ENCODE measurements at places on chromosomes 7 and 10.

DNA sequence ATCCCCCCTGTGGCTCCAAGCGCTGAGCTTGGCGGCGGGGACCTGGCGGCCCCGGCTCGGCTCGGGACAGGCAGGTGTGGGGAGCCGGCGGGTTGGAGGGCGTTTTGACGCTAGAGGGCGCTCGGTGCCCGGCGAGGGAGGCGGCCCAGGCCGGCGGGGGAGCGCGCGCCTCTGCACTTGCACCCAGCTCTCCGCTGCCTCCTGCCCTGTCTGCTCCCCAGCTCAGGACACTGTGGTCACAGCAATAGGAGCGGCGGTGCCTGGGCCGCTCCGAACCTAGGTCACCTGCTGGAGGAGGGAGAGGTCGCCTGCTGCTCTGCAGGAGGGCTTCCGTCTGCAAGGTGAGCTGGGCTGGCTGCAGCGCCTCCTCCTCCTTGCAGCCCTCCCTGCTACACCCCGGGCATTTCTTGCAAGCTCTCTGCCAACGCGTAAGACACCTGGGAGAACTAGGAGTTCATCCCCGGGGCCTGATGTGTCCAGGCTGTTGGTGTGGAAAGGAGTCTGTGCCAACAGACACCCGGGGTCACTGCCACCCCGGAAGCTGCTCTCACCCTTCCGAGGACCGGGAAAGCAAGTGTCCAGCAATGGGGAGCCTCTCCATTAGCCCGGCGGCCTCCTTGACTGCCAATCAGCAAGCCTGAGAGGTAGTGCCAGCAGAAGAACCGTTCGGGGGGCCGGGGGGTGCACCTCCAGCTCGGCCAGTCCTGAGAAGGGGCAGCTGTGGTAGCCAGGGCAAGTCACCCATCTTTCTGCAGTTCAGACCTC lies 620.4 kb downstream of the GALNT17 start:
- DNase-seq: no peak

DNA sequence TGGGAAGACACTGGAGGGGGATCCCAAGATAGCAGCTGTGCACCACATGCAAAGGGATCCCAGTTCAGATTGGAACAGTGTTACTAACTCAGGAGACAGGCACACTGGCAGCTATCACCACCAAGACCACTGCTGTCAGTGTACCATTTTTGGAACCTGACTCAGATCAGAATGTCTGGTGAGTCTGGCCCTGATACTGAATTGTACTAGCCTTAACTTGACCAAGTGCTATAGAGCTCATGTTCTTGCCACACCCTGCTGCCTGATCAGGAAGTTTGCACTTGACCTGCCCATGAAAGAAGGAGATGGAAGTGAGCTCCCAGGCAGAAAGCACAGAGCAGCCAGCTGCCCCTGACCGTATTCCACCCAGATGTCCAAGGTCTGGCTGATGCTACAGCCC lies 4.8 kb upstream of the PRRT4 start:
- no peak for DNase-seq

DNA sequence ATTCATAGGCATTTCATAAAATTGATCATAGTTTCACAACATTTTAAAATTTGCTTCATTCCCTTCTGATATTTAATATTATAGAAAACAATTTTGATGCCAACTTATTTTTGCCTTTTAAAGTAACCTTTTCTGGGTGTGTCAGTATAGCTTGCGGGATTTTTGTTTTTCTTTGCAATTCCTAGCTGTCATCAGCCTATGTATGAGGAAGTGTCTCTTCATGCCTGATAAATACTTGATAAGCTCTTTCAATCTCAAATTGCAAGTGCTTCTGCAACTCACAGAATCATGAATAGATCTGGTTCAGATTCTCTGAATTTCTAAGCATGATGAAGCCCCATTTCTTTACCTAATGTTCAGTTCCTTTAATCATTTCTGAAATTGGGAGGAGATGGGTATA lies 28.0 kb upstream of the ARHGAP21 start:
- DNase-seq: no peak

- DNase-seq: no peak
These were observed 210.5 kb downstream of the ETV1 start for GRCh38 chr7:13778967-13779366.

- DNase-seq: no peak
These were observed 9.7 kb downstream of the IFIT3 start for GRCh38 chr10:89337484-89337883.

DNA sequence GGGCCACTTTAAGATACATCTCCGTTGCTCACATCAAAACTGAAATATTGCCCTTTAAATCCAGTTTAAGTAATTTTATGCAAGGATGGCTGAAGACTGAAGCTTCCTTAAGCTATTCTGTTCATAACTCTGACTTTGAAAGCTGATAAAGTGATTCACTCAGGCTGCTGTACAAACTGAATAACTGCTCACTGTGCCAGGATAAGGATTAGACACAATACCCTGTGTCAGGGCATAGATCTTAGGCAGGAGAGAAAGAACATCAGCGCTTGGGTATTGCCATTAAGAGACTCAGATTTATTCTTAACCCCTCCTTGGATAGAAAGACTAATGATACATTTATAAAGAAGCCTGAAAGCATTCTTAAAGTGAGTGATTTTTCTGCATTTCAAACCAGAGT lies 614.5 kb upstream of the ZWINT start:
- no peak for DNase-seq

DNA sequence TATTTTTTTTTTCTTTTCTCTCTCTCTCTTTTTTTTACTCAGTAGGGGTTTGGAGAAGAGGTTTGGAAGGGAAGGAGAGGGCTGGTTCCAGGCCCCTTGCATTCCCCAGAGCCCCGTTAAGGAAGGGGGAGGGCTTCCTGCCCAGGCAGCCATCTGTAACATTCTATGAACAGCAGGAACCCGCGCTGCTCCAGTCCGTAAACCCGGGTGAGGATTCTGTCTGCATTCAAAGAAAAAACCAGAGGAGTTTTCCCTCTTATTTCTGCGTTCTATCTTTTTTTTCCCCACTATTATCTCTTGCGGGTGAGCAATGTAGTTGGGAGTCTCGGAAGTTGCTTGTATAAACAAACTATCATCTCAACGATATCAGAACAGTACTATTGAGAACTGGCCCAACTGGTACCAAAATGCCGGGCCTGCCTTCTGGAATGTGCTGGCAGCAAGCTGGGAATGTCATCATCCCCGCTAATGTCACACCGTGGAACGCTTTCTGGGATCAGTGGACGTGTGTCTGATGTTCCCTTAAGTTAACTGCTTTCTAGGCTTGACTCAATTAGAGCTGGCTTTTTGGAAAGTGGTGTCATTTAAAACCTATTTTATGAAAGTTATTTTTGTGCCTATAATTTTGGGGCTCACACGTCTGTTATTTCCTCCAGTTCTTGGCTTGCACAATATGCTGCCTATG lies 153.1 kb upstream of the MEOX2 start:
- DNase-seq: no peak

- no peak for DNase-seq
These were observed 30.6 kb downstream of the GARS1 start for GRCh38 chr7:30625283-30625682.

DNA sequence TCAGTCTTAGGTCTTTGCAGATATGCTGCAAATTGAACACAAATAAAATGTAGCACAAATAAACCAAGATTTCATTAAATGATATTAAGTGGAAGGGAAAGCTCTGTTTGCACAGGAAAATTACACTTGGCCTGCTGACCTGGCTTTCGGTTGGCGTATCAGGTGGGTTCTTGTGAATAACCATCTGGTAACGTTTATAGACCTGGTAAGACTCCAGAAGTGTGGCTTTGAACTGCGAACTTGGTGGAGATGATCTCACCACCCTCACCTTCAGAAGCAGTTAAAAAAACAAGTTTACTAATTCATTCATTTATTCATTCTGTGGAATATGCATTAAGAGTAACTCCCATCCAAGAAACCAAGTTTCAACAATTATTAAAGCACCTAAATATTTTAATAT lies 28.1 kb downstream of the ATE1 start:
- DNase-seq: no peak

DNA sequence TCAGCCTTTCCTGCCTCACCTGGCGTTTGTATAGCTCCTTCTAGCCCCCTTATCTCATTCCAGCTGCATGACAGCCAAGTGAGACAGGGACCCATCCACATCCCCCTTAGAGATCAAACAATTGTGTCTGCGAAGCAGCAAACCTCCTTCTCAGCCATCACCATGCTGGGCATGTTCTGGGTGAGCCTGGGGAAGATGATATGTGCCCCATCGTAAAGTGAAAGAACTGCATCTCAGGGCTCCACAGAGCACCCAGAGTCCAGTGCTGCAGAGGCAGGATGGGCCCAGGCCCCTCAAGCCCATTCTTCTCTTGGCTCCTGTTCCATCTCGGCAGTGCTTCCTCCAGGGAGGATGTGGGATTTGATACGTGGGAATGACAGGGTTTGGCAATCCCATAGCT lies 43.2 kb downstream of the FIGNL1 start:
- DNase-seq: no peak

DNA sequence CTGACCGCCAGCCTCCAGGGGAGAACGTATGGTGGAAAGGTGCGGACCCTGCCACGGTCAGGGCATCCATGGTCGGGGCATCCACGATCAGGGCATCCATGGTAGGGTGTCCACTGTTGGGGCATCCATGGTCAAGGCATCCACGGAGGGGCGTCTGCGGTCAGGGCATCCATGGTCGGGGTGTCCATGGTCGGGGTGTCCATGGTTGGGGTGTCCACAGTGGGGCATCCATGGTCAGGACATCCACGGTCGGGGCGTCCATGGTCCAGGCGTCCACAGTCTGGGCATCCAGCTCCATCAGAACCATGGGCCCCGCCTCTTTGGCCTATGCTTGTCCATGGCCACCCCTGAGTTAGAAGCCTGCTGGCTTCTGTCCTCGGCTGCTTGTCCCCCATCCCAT lies 148.1 kb downstream of the ADARB2 start:
- DNase-seq: no peak

- DNase-seq: no peak
These were observed 33.5 kb downstream of the EZH2 start for GRCh38 chr7:148850564-148850963.

- peak; percentile 17 for DNase-seq
These were observed 538 bp downstream of the AHCYL2 start for GRCh38 chr7:129225206-129225930.

DNA sequence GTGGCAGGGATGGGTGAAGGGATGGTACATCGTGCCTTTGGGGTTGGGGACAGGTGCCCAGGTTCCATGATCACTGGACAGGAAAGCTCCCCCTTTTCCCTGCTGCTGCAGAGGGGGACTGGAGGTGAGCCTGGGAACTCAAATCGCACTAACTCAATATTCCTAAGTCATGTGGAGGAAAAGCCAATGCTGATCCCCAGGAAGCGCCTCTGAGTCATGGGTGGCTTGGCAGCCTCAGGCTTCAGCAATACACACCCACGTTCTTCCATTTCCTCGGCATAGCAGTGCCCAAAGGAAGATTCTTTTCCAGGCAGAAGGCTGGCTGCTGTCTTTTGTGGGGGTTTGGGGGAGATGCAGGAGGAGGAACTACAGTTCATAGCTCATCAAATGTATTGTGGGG lies 165.8 kb downstream of the CCDC3 start:
- DNase-seq: no peak

DNA sequence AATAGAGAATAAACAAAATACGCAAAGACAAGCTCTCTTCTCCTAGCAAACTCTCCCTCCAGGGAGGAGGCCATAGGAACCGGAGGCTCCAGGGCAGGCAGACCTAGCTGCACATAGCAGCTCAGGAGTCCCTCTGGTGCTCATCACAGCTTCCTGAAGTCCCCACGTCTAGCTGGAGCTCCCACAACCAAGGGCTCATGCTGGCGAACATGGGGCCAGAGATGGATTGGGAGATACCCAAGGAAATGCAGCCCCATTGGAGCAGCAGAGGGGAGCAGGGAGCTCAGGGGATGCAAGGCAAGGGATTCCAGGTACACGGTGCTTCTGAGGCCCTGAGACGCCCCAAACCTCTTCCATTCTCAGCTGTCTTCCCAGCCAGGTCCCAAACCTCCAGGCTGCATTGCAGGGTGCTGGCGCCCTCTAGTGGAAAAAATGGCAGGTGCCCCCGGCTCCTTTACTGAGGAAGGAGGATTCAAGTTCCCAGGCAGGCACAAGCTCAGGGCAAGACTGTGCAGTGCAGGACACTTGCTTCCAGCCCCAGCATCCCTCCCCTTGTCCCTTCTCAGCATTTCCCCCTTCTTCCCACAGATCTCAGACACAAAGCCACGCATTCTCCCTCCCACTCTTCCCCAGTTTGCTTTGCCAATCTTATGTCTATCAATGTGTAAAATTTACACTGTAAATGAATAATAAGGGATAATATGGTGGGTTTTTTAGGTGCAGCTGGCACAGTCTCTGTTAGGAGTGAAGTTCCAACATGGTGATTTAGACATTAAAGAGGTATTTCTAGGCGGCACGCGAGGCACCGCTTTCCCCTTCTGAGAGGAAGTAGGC lies 46.2 kb downstream of the GPAM start:
- peak; percentile 19 for DNase-seq

DNA sequence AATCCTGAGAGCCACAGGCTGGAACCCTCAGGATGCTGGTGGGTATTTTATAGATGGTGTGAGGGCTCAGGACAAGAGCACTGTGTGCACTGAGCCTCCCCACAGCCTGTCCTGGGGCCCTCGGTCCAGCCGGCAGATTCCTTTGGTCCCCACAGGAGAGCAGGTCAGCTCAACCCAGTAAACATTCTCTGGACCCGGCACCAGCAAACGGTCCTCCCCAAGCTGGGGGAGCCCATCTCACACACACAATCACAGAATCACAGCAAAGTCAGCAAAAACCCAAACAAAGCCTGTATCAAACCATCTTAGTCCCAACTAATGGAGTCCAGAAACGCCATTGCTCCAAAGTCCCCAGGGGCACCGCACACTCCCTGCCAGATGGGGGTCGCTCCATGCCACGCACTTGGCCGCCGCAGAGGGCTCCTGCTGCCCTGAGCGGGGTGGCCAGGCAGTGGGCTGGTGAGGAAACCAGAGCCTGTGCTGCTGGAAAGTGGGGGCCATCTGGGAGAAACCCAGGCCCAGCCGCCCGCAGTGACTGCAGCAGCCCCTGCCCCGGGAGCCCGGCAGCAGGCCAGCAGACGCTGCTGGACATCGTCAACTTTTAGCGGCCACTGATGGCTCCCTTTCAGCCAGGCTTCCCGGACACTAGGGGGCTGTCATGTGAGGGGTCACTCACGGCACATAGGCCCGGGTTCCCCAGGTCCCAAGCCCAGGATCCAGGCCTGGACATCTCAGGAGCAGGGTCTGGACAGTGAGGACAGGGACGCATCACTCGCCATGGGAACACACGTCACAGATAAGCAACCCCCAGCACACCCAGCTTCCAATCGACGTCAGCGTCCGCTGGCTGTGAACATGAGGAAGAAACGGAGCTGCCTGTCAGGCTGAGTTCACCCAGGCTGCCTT lies 52.6 kb downstream of the DPYSL4 start:
- DNase-seq: no peak

DNA sequence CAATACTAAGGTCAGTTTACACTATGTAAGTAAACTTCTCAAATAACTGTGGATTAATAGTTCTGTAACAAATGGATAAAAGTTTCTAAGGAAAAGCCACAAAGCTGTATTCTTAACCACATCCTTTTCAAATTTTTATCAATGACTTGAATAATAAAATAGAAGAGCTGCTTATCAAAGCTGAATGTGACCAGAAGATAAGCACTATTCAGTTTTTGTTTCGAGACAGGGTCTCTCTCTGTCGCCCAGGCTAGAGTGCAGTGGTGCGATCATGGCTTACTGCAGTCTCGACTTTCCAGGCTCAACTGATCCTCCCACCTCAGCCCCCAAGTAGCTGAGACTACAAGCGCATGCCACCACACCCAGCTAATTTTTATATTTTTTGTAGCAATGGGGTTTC lies 17.0 kb downstream of the UPF2 start:
- DNase-seq: no peak

GRCh38 chr7:157620616-157621015 lies 283.8 kb downstream of the DNAJB6 start:
- DNase-seq: no peak
